ENCODE measurements at places on chromosomes 3 and 15. TPM values are rescaled to one million over a fixed set of nuclear protein-coding genes. Genes with fewer than 3 reads are reported as not detected.
A peak's percentile ranks its signal among the peaks of the same experiment; 100 is the strongest.

MAP6D1 gene
- total RNA-seq, result 0.62 TPM

GOLGA8N gene
- 0.66 TPM for total RNA-seq

MB21D2 gene
- 2.8 TPM for total RNA-seq

SLC15A2 gene
- 1.0 TPM for total RNA-seq

C3orf22 gene
- not detected for total RNA-seq

SLC35A5 gene
- total RNA-seq, result 36.4 TPM

ZNF717 gene
- total RNA-seq, result not detected

ALDH1A2 gene
- not detected for total RNA-seq

ECE2 gene
- not detected for total RNA-seq

- no peak for DNase-seq
- H3K4me3 ChIP-seq, result no peak overlapping the region
- no peak overlapping the region for H3K27ac ChIP-seq
- no peaks in the 10 kb centered on the region for H3K27me3 ChIP-seq
- H3K36me3 ChIP-seq, result no peaks in the 10 kb centered on the region
These were observed 123.6 kb downstream of the LIPC start for GRCh38 chr15:58555162-58556027.

GRCh38 chr3:141385406-141386125, 17.3 kb downstream of the ZBTB38 start:
- H3K36me3 ChIP-seq, result peaks cover 11% of the 10 kb centered on the region
- H3K4me1 ChIP-seq, result peaks cover 31% of the 10 kb centered on the region
- H3K27ac ChIP-seq, result no peak overlapping the region
- H3K4me3 ChIP-seq, result no peak overlapping the region
- no peaks in the 10 kb centered on the region for H3K27me3 ChIP-seq
- no peak for DNase-seq

GRCh38 chr15:88741671-88742070, 61.6 kb upstream of the ACAN start:
- no peak overlapping the region for H3K27ac ChIP-seq
- H3K4me1 ChIP-seq, result no peaks in the 10 kb centered on the region
- DNase-seq, result no peak
- H3K4me3 ChIP-seq, result no peak overlapping the region
- no peaks in the 10 kb centered on the region for H3K27me3 ChIP-seq
- no peaks in the 10 kb centered on the region for H3K36me3 ChIP-seq

- H3K4me3 ChIP-seq, result no peak overlapping the region
- no peaks in the 10 kb centered on the region for H3K4me1 ChIP-seq
- H3K36me3 ChIP-seq, result peaks cover 9% of the 10 kb centered on the region
These were observed 1060.8 kb downstream of the ROBO1 start for GRCh38 chr3:78706906-78707523.

- no peak overlapping the region for H3K4me3 ChIP-seq
- no peak overlapping the region for H3K27ac ChIP-seq
These were observed 2.7 kb downstream of the P3H2 start for GRCh38 chr3:190117981-190118380.

DNA sequence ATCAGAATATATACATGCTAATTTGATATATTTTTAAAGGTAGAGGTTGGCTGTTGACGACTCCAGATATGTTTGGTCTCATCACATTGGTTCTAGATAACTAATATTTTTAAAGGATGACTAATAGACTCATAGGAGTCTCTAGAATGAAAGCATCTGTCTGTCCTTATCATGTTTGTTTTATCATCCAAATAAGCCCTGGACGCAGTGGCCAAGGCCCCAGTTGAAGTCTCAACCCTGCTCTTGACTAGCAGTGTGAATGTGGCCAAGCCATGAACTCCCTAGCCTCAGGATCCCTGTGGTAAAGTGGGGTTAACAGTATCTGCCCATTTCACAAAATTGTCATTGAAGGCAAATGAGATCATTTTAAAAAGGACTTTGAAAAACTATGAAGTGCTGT, 53.6 kb downstream of the ABHD2 start:
- H3K27me3 ChIP-seq, result no peaks in the 10 kb centered on the region
- H3K4me1 ChIP-seq, result peaks cover 59% of the 10 kb centered on the region
- no peak overlapping the region for H3K4me3 ChIP-seq
- DNase-seq, result no peak
- peaks cover 16% of the 10 kb centered on the region for H3K36me3 ChIP-seq

- H3K27me3 ChIP-seq, result no peaks in the 10 kb centered on the region
- H3K4me1 ChIP-seq, result no peaks in the 10 kb centered on the region
- DNase-seq, result peak; percentile 42
- H3K36me3 ChIP-seq, result no peaks in the 10 kb centered on the region
These were observed 90.0 kb downstream of the APBA2 start for GRCh38 chr15:28975766-28976179.

- no peak overlapping the region for H3K4me3 ChIP-seq
- no peak for DNase-seq
- H3K4me1 ChIP-seq, result peaks cover 60% of the 10 kb centered on the region
- no peaks in the 10 kb centered on the region for H3K27me3 ChIP-seq
- no peak overlapping the region for H3K27ac ChIP-seq
These were observed 58.6 kb upstream of the ARHGEF3 start for GRCh38 chr3:56860351-56860750.

DNA sequence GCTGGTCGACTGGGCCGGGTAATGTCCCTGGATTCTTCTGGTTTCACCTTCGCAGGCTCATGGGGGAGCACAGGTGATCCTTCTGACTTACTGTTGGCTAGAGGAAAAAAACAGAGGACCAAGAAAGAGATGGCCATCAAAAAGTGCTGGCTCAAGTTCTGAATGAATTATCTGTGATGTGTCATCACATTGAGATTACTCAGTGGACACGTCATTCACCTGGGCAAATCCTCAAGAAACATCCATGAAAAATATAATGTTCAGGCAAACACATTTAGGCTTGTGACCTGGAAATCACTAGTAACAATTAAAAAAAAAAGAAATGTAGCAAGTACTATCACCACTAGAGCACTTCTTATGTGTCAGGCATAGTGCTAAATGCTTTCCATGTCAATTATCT, 81.5 kb upstream of the SLC2A2 start:
- H3K4me3 ChIP-seq, result no peak overlapping the region
- H3K27me3 ChIP-seq, result no peaks in the 10 kb centered on the region
- no peak for DNase-seq
- H3K27ac ChIP-seq, result no peak overlapping the region

GRCh38 chr3:37479981-37480380, 305.6 kb upstream of the LRRFIP2 start:
- DNase-seq, result no peak
- H3K36me3 ChIP-seq, result no peaks in the 10 kb centered on the region
- no peaks in the 10 kb centered on the region for H3K27me3 ChIP-seq
- no peak overlapping the region for H3K4me3 ChIP-seq
- H3K4me1 ChIP-seq, result no peaks in the 10 kb centered on the region

DNA sequence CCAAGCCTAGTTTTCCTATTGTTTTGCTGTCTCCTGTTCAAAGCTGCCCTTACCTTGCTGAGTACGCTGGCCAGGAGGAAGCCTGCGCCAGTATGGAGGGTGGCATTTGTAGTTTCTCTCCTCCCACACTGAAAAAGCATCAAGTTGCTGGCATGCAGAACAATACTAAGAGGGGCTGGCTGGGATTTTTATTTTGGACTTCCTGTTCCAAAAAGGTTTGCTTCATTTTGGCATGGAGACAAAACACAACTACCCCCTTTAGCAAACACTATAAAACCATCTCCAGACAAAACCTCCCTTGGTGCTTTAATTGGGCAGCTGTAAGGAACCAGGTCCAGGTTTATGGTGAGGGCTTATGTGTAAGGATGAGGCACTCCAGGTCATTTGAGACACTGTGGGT, 457.6 kb downstream of the PDCD6IP start:
- no peaks in the 10 kb centered on the region for H3K4me1 ChIP-seq
- H3K27ac ChIP-seq, result no peak overlapping the region
- no peaks in the 10 kb centered on the region for H3K36me3 ChIP-seq
- no peak overlapping the region for H3K4me3 ChIP-seq
- H3K27me3 ChIP-seq, result no peaks in the 10 kb centered on the region

DNA sequence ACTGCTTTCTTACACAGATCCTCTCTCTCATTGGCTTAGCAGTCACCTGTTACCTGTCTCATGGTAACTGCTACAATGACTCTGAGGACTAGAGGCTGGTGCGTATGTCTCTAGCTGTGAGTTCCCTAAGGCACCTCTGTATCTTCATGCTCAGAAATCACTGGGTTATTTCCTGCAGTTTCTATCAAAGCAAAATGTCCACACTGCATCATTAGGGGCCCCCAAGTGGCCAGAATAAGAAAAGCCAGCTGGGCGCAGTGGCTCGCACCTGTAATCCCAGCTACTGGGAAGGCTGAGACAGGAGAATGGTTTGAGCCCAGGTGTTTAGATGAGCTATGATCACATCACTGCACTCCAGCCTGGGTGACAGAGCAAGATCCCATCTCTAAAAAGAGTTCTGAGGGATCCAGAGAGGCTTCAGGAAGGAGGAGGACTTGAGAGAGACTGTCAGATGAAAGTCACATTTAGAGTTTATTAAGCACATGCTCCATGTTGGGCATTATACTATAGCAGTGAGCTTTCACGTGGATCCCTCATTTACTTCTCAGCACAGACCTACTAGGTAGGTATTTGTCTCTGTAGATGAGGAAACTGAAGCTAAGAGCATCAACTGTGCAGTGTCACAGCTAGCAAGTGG, 2.3 kb upstream of the VPS18 start:
- H3K27ac ChIP-seq, result no peak overlapping the region
- H3K4me3 ChIP-seq, result no peak overlapping the region
- H3K4me1 ChIP-seq, result peaks cover 36% of the 10 kb centered on the region
- no peaks in the 10 kb centered on the region for H3K27me3 ChIP-seq

DNA sequence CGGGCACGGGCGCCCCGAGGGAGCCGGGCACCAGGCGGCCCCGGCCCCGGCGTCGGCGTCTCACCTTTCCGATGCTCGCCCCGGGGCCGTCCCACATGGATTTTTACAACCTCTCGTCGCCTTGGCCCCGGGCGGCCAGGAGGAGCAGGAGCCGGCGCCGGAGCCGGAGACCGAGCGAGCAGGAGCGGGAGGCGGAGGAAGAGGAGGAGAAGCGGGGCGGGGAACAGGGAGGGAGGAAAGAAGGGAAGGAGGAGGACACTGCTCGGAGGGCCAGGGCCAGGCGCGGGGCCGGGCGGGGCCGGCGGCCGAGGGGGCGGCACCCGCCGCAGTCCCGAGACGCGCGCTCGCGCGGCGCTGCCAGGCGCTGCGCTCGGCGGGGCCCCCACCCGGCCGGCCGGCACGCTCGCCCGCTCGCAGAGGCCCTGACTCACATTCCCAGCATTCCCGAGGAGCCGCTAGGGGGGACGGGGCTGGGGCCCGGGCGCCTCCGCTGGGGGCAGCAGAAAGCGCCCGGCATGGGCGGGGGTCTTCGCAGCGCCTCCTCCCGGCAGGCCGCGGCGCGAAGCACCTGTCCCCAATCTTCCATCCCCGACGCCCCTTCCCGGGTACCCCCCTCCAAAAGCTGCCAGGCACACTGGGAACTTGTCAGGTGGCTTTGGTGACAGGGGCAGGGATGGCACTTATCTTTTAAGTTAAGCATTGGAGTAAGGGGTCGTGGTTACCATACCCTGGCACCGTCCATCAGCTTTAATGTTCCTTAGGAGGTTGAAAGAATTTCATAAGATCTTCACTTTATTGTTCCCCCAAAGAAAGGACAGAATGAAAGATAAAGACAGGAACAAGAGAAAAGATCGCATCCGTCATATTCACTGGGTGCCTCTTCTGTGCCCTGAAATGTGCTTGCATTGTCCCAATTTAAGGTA, at the start of gene ERC2:
TSS of gene ERC2 (minus strand) at position 284 of the 923 bp plus-strand sequence.
- H3K27ac ChIP-seq, result no peak within 1 kb of the TSS
- no peaks in the 10 kb centered on the region for H3K36me3 ChIP-seq
- peaks cover 13% of the 10 kb centered on the region for H3K4me1 ChIP-seq

- no peak overlapping the region for H3K4me3 ChIP-seq
- no peak overlapping the region for H3K27ac ChIP-seq
These were observed 8.8 kb upstream of the A4GNT start for GRCh38 chr3:138140940-138141339.

- peaks cover 11% of the 10 kb centered on the region for H3K4me1 ChIP-seq
- no peak overlapping the region for H3K4me3 ChIP-seq
- no peak overlapping the region for H3K27ac ChIP-seq
- H3K36me3 ChIP-seq, result no peaks in the 10 kb centered on the region
- no peak for DNase-seq
These were observed 470.2 kb upstream of the TPRG1 start for GRCh38 chr3:188701485-188701969.

GRCh38 chr3:16262174-16262573, 2.6 kb downstream of the DPH3 start:
- H3K36me3 ChIP-seq, result 0 out of 2 replicates have a peak, but pooled peaks cover 1% of the 10 kb centered on the region
- H3K27me3 ChIP-seq, result no peaks in the 10 kb centered on the region
- H3K27ac ChIP-seq, result no peak overlapping the region
- H3K4me1 ChIP-seq, result peaks cover 29% of the 10 kb centered on the region
- H3K4me3 ChIP-seq, result no peak overlapping the region

GRCh38 chr15:27324886-27325615, 354.1 kb downstream of the GABRG3 start:
- no peaks in the 10 kb centered on the region for H3K4me1 ChIP-seq
- no peaks in the 10 kb centered on the region for H3K27me3 ChIP-seq

DNA sequence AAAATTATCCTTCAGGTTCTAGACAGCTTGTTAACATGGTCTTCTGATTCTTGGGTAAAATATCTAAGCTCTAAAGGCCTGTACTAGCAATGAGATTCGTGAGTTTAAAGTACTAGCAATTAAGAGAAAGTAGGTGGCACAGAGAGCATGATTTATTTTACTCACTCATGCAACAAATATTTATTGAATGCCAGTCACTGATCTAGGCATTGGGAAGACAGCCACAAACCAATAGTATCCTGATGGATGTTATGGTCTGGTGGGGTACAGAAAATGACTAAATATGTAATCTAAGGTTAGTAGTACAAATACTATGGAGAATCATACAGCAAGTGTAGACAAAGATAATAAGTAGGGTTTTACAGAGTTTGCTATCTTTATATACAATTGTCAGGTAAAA, 751.3 kb downstream of the ZNF385D start:
- no peaks in the 10 kb centered on the region for H3K27me3 ChIP-seq
- no peak for DNase-seq
- H3K4me1 ChIP-seq, result no peaks in the 10 kb centered on the region
- no peak overlapping the region for H3K27ac ChIP-seq

DNA sequence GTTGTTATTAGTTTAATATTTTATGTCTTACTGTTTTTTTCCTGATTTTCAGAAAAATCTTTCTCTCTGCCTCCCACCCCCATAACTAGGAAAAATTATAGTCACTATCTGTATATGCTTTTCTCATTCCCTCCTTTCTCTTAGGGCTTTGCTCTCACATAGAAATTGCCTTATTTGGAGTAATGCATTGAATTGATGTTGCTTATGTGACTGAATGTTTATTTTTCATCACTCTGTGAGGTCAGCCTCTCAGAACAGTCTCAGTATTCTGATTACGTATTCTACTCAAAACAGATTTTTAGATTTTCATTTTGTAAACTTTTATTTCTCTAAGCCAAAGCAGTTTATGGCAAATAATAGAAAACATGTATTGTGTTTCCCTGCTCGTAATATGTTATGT, 121.0 kb downstream of the SLMAP start:
- no peak overlapping the region for H3K27ac ChIP-seq
- peaks cover 6% of the 10 kb centered on the region for H3K36me3 ChIP-seq
- no peak overlapping the region for H3K4me3 ChIP-seq
- no peak for DNase-seq
- H3K4me1 ChIP-seq, result no peaks in the 10 kb centered on the region

Measured in HepG2 (cell line).